ENCODE measurements at places on chromosomes 16 and 17.

DNA sequence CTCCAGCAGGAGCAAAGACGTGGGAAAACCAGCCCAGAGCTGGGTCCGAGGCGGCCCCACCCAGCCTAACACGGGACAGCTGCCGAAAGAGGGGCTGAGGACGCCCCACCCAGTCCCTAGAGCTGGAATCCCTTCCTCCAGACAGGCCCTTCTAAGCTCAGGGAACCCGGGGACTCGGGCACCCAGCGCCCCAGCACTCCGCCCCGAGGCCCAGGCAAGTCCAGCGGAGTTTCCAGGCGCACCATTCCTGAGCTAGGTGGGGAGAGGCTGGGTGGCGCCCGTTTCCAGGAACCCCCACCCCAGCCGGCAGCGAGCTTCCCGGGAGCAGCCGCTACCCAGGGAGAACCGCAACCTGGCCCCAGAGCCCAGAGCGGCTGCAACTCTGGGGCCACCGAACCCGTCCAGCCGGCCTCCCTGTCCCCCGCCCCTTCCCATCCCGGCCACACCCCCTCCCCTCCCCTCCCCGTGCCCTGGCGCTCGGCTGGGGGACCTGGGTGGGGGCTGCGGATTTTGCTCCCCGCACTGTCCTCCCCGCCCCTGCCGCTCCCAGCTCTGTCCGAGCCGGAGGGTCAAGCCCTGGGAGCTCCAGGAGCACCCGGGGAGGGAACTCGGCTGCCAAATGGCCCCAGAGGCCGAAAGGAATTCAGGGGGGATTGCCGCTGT lies 536 bp downstream of the TMC6 start:
- DNase-seq, result no peak

- DNase-seq, result no peak
Measured at GRCh38 chr17:43572368-43572980, 26.3 kb upstream of the ETV4 start.

DNA sequence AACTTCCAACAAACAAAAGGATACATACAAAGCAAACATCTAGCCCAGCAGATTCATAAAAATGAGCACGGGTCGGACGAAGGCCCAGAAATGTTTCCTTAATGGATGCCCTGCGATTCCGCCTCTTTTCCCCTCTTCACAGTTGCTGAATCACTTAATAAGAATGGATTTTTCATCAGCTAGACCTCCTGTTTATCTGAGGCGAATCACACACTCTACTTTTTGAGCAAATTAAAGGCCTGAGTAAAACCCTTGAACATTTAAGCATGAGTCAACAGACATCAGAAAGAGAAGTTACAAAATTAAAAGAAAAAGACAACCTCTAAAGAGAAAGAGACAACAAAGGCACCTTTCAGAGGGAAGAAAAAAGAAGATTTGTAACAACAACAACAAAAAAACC lies 44.7 kb downstream of the HS3ST3A1 start:
- DNase-seq, result no peak

DNA sequence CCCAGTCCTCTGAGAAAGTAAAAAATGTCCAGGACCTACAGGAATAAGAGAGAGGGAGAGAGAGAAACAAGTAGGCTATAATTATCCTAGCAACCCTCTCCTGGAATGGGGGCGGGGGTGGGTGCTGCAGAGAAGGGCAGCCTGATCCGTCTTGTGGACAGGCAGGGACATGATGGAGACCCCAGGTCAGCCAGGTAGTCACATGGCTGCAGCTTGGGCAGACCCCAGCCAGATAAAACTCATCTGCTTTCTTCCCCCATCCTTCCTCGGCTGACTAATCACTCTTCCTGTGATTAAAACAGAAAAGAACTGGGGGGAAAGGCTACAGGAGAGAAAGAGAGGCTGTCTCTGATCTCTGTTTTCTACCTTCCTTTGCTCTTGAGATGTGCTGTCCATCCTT lies 32.6 kb downstream of the COPZ2 start:
- DNase-seq, result no peak

DNA sequence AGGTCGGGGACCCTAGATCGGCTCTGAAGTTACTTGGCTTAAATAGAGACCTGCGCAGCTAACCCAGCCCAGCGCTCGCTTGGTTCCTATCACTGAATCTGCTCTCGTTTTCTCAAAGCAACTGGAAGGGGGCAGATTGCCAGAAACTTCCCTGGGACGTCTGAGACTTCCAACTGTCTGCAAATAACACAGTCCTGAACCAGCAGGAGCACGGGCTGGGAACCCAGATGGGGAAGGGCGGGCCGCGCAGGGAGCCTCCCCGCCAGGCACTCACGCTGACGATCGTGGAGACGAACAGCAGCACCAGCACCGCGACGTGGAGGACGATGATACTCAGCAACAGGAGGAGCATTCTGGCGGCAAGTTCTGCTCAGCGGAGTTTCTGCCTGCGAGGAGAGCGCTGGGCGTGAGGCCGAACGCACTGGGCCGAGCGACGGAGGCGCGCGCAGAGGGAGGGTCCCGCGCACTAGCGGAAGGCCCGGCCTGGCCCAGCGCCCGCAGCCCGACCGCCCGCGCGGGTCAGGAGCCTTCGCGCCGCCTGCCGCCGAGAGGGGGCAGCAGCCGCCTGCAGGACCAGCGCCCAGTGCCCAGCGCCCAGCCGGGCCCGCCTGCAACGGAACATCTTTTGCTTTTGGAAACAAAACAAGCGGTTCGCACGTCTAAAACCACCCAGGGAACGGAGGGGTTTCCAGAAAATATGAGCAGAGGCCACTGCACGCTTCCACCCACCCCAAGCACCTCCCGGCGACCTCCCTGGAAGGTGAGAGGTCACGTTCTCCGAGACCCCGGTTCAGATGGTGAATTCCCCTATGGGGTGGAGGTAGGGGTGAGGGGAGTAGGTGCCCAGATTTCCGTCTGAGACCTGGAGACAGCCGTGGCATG lies 4.5 kb downstream of the PMP22 start:
- DNase-seq, result peak; percentile 84

- no peak for DNase-seq
Measured at GRCh38 chr16:48001324-48001895, 154.4 kb downstream of the ABCC12 start.

DNA sequence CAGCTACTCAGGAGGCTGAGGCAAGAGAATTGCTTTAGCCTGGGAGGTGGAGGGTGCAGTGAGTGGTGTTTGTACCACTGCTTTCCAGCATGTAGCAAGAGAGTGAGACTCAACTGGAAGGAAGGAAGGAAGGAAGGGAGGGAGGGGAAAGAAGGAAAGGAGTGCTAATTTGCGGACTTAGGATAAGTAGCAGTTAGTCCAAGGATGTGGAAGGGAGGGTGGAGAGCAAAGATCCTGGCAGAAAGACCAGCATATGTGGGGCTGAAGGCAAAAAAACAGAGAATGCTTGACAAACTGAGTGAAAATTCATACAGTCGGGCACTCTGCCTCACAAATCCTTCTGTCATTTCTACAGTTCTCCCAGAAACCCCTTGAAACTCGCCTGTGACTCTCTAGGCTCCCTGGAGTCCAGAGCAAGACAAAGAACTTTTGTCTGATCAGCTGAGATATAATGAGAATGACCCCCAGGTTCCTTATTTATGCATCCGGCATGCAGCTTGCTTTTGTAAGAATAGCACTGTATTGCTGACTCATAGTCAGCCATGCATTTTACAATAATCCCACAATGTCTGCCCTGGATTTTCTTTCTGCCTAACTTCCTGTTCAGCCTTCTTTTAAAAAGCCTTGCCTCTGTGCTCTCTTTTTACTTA lies 31.5 kb downstream of the CDK5RAP3 start:
- no peak for DNase-seq

DNA sequence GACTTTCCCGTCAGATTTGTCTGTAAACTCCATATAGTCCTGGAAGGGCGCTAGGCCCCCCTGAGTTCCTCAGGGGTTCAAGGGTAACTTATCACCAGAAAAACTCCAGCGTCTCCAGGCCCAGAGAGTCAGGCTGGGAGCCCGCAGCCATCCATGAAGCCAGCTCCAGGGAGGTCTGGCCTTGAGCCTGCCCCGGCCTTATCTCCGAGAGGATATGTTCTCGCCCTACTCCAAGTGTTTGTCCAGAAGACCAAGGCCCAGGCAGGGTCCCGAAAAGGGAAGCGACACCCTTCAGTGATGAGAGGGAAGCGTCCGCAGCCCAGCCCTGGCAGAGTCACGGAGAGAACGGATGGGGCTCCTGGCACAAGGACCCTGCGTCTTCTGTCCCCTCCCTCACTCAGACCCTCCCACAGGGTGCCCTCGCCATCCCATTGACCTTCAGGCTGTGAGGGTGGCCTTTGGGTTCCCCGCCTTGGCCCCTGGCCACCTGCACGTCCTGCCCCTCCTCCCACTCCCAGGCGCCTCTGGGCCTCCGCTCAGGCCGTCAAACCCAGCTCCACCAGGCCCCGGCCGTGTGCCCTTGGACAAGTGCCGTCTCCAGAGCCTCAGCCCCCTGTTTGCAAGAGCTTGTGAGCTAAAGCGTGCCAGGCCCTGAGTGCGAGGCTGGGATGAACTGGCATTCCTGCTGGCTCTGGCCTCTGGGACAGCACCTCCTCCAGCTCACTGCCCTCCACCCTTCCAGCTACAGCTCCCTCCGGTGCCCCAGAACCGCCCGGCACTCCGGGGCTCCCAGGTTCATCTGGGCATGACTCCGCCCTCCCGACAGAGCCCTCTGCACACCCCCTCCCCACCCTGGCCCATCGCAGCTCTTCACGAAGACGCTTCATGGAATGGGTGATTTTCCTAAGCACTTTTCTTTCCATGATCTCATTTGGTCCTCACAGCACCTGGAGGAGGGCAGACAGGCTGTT lies 83.4 kb downstream of the ZDHHC7 start:
- no peak for DNase-seq

- DNase-seq, result no peak
Measured at GRCh38 chr16:3716831-3717234, 491 bp downstream of the TRAP1 start.

- DNase-seq, result no peak
Measured at GRCh38 chr16:35510701-35511100, 2051.3 kb downstream of the TP53TG3F start.

DNA sequence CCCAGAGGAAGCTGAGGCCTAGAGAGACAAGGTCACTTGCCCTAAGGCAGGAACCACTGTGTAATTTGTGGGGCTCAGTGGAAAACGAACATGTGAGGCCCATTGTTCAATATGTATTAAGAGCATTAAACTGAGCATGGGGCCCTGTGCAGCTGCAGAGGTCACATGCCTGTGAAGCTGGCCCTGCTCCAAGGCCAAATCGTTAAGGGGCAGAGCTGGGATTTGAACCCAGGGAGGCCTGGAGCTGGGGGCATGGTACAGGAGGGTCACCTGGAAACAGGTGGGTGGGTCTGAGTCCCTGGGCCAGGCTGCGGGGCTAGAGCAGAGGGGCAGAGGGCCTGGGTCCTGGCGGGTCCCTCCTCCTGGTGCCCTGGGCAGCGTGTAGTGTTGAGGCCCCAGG lies 19.7 kb downstream of the C16orf74 start:
- DNase-seq, result no peak

GRCh38 chr16:88472637-88473205 lies 19.6 kb downstream of the ZFPM1 start:
- no peak for DNase-seq

- no peak for DNase-seq
Measured at GRCh38 chr17:930258-930657, 49.3 kb downstream of the NXN start.

GRCh38 chr16:2675714-2676113 lies 6.6 kb upstream of the KCTD5 start:
- DNase-seq, result no peak

Measured in liver (tissue), 10 donors.